ENCODE measurements at places on chromosomes 2 and 18.
A peak's percentile ranks its signal among the peaks of the same experiment; 100 is the strongest.

GRCh38 chr2:134262684-134263083 lies 8.8 kb downstream of the MGAT5 start:
- DNase-seq = no peak

DNA sequence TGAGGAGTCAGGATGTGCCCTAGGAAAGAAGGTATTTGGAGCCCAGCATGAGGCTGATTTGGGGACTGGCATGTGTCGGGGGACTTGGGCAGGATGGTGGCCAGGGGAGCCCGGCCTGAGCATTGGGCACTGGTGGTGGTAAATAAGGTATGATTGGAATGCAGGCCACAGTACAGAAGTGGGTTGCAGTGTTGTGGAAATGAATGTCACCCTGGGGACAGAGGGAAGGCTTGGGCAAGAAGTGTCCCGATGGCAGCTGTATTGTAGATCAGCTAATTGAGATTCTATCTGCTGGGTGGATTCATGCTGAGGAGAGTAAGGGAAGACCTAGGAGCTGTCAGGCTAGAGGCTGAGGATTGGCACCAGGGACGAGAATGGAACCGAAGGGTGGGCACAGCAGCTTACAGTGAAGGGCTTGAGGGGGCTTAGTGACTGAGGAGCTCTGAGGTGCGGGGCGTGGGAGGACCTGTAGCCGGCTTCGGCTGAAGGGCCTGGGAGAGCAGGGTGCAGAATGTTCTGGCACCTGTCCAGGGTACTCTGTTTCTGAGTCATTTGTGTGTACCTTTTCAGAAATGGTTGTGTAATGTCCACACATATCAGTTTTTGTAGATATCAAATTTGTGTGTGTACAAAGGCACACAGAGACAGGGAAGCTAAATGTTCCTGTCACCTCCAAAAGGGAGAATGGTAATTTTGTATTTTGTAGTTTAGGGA lies 170.2 kb downstream of the PRKCE start:
- DNase-seq = peak; percentile 51

GRCh38 chr2:100484390-100484789 lies 14.1 kb downstream of the NMS start:
- no peak for DNase-seq

DNA sequence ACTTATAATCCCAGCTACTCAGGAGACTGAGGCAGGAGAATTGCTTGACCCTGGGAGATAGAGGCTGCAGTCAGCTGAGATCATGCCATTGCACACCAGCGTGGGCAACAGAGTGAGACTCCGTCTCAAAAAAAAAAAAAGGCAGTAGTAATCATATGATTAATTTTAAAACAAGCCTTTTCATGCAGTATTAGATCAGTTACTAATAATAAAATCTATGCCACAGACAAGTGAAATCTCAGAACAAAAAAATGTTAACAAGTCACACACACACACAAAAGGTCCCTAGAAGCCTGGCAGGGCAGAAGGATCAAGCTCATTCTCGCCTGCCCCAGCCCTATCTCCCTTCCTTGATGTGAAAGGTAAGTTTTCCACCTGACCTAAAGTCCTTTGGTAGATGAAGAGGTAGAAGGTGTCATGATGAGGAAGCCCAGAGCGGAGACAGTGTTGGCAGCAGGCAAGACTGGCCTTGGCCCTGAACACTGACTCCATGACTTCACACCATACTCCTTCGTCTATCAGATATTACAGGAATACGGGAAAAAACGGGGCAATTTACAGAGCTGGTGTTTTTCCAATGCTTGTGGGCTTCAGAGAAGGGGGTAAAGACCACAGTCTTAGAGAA lies 10.6 kb downstream of the KDSR start:
- no peak for DNase-seq

DNA sequence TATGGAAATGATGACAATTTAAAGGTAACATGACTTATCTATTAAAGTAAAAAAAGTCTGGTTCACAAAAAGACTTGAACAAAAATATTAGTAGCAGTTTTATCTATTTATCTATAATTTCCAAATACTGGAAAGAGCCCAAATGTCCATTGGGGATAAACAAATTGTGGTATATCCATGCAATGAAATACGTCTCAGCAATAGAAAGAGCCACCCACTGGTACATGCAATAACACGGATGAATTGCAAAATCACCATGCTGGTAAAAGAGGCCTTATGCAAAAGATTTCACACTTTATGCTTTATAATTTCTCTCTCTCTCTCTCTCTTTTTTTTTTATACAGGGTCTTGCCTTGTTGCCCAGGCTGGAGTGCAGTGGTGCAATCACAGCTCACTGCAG lies 91.4 kb upstream of the ASAP2 start:
- DNase-seq = no peak

GRCh38 chr2:239286901-239287300 lies 113.9 kb downstream of the HDAC4 start:
- DNase-seq = no peak

DNA sequence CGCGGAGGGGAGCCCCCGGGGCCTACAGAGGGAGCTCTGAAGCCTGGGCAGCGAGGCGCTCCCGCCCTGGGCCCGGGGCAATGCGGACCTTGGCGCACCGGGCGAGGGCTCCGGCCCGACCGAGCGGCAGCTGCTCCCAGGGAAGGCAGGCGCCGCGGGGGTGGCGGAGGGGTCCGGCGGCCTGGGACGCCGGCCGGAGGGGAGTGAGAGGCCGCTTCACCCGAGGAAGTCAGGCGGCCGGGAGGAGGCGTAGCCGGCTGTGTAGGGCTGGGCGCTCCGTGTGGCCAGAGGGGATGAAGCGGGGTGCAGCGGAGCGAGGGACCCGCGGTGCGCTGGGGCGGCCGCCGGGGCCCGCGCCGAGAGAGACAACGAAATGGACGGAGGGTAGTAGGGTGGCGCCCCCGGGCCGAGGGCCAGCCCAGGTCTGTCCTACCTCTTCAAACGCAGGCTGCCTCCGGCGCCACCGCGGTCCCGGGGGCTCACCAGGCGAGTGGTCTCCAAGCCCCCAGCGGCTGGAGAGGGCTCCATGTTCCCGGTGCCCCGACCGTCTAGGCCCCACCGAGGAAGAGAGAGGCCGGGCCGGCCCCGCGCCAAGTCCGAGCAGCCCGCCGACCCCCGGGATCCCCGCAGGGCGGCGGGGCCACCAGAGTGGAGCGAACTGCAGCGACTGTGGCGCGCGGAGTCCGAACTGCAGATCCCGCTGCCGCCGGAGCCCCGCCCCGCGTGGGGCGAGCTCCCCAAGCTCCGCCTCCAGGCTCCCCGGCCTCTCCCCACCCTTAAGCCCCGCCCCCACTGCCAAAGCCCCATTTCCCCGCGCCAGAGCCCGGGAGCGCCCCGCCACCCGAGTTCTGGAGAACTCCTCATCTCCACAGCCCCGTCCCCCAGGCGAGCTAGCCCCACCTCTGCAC lies at the start of gene SLC30A3:
Gene SLC30A3 (minus strand): TSS at position 669 of the 908 bp plus-strand sequence. CDS start 141 bp downstream, at position 528.
- DNase-seq = no peak

DNA sequence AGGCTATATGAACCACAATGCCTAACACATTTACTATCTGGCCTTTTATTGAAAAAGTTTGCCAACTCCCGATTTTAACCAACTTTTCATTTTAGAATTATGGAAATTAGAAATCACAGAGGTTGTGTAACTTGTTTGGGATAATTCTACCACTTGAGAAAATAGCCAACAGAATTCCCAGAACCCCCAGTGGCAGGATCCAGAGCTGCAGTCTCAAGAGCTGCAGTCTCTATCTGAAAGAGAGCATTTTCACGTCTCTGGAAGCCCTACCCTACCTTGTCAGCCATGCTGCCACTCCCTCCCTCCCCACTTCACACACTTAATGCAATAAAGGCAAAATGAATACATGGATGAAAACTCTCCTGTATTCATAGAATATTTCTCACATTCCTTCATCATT lies 23.4 kb upstream of the TSPYL6 start:
- DNase-seq = no peak

DNA sequence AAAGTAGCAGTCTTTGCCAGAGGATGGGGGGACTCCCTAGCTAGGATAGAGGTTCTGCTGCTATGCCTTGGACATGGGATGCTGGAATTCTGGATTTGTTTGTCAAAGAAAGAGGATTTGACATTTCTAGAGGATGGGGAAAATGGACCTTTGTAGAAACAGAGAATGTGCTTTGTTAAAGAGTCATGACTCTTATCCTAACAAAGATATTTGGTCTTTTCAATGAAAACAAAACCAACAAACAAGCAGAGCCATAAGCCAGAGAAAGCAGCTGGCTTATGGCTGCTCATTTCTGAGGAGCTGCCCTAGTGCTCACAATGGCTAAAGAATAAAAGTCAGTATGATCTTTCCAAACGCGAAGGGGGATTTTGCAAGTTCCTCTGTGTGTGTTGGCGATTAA lies 40.8 kb upstream of the MAPRE2 start:
- DNase-seq = no peak

GRCh38 chr2:55618275-55619055 lies 1.0 kb upstream of the PPP4R3B start:
- no peak for DNase-seq

- DNase-seq = no peak
Measured at GRCh38 chr2:231297108-231297908, 98.2 kb upstream of the B3GNT7 start.

GRCh38 chr18:32343634-32344033 lies 127.0 kb downstream of the GAREM1 start:
- DNase-seq = no peak

DNA sequence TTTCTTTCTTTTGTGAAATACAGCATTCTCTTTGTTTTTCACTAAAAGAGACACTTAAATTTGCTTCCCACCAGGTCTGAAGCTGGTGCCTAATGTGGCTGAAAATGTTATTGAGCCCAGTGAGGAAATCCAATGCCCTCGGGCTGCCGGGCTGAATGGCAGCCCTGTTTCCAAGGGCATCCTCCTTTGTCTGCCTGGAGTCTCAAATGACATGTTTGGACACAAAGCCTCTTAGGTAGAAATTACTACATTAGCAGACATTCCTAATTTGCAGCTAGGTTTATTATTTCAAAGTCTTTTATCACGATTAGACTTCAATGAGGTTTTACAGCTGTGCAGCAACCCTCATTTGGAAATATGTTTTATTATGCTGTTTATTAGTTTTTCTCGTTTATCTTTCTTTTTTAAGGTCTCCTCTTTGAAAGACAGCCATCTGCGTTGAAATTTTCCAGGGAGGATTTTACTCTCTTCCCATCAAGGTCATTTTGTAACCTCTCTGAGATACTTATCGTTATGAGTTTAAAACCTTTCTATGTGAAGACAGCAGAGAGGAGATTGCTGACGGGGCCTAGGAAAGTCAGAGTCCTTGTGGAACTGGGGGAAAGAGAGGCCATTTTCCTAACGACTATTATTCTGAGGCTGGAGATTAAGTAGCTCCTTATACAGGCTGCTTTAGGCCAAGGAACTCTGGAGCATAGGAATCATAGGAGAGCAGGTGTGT lies 59.0 kb upstream of the ZNF532 start:
- no peak for DNase-seq
